MCF 10A (cell line): ENCODE measurements at places on chromosomes 4 and X. TPM values are rescaled to one million over a fixed set of nuclear protein-coding genes. Genes with fewer than 3 reads are reported as not detected.

- peak; percentile 78 for DNase-seq
Measured at GRCh38 chr4:127782275-127783025, at the start of gene HSPA4L. Gene HSPA4L (plus strand): TSS chr4:127782322. CDS start chr4:127782551, 229 bp downstream.

DNA sequence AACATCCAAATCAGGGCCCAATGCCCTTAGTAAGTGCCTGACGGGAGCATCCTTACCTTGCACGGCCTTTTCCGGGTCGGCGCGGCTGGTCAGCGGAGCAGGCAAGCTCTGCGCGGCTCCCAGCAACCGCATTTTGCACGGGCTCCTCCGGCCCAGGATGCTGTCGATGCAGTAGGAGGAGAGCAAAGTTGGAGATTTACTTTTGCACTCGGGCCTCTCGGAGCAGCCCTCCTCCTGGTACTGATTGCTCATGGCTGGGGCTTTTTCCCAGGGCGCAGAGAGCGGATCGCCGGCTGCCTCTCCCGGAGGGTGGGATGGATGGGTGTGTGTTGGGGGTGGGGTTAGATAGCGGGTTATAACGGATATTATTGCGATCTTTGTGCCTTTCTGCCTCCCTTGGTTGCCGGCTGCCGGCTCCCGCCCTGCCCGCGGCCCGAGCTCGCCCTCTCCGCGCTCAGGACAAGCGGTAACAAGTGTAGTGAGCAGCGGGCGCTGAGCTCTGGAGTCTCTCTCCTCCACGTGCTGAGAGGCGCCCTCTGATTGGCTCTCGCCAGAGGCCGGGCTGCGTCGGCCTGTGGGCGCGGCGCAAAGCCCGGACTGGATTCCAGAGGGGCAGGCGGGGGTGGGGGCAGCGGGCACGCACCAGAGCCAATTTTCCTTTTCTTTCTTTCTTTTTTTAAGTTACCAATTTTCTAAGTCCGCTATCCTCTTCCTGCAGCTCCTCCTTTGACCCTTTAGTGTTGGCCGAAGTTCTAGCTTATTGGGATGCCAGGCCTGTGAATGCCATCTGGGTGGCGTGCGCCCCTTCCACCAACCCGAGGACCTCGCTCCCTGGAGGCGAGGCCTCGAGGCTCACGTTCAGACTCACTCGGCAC is at the start of gene ARX:
Gene ARX, minus strand, starts transcription at position 480 of the 875 bp plus-strand sequence. Its CDS starts 228 bp downstream, at position 252.
- no peak for DNase-seq

GRCh38 chrX:145524931-145525330 is 277.6 kb downstream of the SPANXN1 start:
- DNase-seq = no peak

DNA sequence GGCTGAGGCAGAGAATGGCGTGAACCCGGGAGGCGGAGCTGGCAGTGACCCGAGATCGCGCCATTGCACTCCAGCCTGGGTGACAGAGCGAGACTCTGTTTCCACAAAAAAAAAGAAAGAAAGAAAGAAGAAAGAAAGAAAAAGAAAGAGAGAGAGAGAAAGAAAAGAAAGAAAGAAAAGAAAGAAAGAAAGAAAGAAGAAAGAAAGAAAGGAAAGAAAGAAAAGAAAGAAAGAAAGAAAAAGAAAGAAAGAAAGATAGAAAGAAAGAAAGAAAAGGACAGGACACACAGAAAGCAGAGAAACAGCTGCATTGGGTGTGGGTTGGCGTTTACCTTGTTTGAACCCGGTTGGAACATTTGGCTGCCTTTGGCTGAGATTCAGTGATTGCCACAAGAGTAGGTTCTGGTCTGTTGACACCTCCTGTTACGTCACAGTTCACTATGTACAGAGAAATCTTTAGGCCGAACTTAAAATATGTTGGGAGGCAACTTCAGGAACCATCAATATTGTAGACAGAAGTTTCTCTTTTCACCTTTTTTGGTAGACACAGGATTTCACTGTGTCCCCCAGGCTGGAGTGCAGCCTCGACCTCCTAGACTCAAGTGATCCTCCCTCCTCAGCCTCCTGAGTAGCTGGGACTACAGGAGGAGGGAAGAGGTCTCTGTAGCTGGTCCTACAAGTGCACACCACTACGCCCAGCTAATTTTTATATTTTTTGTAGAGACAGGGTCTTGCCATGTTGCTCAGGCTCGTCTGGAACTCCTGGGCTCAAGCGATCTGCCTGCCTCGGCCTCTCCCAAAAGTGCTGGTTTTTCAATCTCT is 16.3 kb upstream of the PLCXD1 start:
- peak; percentile 69 for DNase-seq

- DNase-seq = peak; percentile 73
Measured at GRCh38 chr4:36243355-36244256, 708 bp downstream of the ARAP2 start.

DNA sequence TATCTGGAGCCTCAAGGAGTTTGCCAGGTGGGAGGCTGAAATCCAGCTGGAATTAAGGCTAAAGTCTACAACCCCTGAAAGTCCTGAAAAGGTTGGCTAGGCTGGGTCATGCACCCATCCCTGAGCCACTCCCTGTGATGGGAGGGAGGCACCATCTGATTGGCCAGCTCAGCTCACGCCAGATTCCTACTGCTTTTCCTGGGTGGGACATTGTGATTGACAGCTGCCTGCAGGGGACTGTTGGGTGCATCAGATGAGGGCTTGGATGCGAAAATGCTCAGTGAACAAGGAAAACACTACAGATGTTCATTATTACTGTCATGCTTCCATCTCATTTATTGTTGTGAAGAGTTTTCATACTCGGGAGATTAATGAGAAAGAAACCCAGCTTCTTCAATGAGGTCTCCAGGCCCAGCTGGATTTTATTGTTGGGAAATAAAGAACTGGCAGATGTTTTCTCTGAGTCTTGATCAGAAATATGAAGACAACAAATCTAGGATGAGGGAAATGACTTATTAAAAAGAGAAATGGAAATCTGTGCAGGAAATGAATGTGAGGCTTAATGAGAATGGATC is 185.9 kb downstream of the STK32B start:
- DNase-seq = no peak

DNA sequence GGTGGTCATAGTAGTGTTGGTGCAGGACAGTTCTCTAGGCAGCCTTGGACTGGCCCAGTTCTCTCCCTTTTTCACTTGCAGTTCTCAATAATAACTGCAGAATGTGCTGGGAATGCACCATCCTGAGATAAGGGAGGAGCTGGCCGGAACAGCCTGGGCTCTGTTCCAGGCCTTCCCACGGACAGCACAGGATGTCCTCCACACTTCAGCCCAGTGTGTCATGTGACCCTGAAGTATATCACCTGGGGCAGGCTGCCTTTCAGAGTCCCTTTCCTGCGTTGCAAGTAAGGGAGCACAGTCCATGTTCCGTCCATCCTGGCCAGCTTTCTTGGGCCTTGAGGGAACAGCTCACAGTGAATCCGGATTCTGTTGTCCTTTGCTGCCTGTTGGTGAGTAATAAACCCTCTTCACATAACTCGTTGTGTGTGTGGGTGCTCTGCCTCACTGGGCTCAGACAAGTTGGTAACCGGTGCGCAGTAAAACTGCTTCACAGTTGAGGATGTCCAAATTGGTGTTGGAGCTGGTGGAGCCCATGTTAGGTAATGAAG is 32.3 kb upstream of the BBS12 start:
- DNase-seq = peak; percentile 86

DNA sequence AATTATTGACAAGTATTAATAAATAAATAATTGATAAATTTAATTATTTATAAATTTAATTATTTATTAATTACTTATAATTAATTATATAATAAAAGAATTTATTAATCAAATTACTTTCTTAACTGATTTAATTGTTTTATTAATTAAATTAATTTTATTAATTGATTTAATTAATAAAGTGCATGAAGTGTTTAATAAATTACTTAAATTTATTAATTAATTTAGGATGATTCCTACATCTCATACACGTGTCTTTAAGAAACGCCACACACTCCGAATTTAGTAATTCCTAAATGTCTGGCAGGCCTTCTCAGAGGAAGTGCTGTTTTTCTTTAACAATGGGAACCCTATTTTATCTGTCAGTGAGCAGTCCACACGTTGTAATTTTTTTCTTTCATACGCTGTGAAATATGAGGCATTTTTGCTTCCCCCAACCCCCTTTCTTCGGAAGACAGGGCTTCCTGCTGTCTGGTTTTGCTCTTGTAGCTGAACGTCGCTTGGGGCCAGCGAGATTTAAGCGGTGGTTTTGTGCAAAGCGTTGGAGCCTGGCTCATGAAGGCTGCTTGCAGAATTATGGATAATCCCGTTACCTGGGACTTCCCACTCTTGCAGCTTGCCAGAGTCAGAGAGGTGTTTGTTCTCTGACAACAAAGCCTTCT is 46.8 kb downstream of the CRLF2 start:
- peak; percentile 3 for DNase-seq

GRCh38 chr4:41620594-41621256 is 82.8 kb downstream of the LIMCH1 start:
- DNase-seq = no peak

DNA sequence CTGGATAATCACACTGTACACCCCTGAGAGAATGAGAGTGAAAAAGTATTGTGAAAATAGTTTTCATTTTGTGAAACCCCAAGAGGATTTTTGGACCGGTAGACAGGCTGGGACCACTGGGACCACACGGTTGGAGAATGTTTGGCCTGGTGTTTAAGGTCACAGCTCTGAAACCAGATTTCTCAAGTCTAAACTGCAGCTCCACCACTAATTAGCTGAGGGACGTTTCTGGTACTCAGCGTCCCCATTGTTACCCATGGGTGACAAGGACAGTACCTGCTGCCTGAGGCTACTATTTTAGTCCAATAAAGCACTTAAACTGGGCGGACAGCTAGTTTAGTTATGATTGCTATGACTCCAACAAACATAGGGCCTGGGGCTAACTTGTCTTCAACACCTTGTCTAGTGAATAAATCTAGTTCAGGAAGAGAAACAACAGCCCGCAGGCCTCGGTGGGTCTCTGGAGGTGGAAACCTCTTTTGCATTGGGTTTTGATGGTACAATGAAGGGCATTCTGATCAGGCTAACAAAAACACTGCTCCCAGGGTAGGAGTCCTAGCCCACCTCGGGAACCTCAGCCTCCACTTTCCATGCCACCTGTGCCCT is 509 bp upstream of the USP11 start:
- no peak for DNase-seq

The TMEM154 gene
- total RNA-seq = 37.9 and 41.5 TPM in 2 replicates

The S100P gene
- 55.6 and 97.6 TPM in 2 replicates for total RNA-seq

The XPNPEP2 gene
- not detected in 2 replicates for total RNA-seq

The PARM1 gene
- total RNA-seq = 0.58 and 1.4 TPM in 2 replicates

The GASK1B gene
- 7.2 and 9.7 TPM in 2 replicates for total RNA-seq

The TREX2 gene
- total RNA-seq = 0.49 and 0.75 TPM in 2 replicates
